ENCODE measurements at places on chromosomes 3 and 15. TPM values are rescaled to one million over a fixed set of nuclear protein-coding genes. Genes with fewer than 3 reads are reported as not detected.
A peak's percentile ranks its signal among the peaks of the same experiment; 100 is the strongest.

- no peak for DNase-seq
Measured at GRCh38 chr15:93985176-93985575, 246.2 kb upstream of the MCTP2 start.

DNA sequence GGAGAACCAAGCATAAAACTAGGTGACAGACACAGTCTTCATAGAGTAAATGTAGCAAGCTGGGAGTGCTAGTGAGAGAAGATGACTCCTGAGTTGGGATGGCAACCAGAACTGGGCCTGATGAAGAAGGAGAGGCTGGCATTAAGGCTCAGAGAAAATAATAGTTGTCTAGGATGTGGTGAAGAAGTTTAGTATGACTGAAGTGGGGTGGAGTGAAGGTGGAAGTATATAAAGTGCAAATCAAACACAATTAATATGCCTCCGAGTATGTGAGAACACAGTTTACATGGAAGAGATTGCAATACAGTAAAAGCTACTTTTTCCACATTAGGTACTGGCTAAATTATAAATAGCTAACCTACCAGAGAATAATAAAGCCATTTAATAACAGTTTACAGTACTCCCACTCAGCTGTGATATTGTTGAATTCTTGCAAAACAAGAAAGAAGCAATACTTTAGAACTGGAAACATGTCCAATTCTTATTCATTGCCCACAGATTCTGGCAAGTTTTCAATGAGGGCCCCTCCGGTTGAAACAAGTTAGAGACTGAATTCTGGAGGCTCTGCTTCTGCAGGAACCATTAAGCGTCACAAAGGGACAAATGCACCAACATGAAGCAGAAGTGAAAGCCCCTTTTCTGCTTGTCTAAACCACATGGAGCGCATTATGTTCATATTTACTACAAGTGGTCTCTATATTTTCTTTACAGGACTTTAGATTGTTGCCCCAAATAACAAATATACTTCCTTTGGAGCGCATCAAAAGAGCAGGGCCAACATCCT is 243.7 kb downstream of the SLC9A9 start:
- DNase-seq = peak; percentile 46

GRCh38 chr3:154904328-154904727 is 175.8 kb upstream of the MME start:
- DNase-seq = no peak

- DNase-seq = no peak
Measured at GRCh38 chr15:34944936-34945335, 24.6 kb downstream of the AQR start.

- DNase-seq = no peak
Measured at GRCh38 chr3:135310317-135310716, 515.3 kb downstream of the EPHB1 start.

- no peak for DNase-seq
Measured at GRCh38 chr3:71119171-71119570, 464.4 kb downstream of the FOXP1 start.

- no peak for DNase-seq
Measured at GRCh38 chr3:184679056-184679816, 32.6 kb downstream of the MAGEF1 start.

DNA sequence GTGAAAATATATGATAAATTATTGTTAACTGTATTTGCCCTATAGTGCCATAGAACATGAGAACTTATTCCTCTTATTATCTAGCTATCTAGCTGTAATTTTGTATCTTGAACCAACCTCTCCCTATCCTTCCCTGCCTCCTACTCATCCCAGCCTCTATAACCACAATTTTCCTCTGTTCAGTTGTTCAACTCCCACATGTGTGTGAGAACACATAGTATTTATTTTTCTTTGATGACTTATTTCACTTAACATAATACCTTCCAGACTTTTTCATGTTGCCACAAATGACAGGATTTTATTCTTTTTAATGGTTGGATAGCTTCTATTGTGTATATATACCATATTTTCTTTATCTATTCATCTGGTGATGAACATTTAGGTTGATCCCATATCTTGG is 85.4 kb upstream of the SUCLG2 start:
- no peak for DNase-seq

- no peak for DNase-seq
Measured at GRCh38 chr3:46667061-46667621, 26.3 kb downstream of the ALS2CL start.

DNA sequence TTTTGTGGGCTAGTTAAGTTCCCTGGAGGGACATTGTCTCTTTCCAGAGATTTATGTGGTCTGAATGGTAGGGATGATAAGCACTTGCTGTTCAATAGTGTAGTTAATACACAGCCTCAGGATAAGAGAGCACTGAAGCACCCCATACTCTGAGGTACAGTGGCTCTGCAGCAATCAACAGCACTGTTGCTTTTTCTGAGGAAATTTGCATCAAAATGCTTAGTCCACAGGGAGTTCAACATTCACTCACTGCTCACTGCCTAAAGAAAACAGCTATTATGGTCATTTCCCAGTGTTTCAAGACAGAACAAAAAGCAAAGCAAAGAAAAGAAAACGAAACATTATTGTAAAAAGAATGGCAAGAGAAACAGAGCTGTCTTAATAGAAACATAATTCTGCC is 441.9 kb downstream of the PLOD2 start:
- DNase-seq = no peak

DNA sequence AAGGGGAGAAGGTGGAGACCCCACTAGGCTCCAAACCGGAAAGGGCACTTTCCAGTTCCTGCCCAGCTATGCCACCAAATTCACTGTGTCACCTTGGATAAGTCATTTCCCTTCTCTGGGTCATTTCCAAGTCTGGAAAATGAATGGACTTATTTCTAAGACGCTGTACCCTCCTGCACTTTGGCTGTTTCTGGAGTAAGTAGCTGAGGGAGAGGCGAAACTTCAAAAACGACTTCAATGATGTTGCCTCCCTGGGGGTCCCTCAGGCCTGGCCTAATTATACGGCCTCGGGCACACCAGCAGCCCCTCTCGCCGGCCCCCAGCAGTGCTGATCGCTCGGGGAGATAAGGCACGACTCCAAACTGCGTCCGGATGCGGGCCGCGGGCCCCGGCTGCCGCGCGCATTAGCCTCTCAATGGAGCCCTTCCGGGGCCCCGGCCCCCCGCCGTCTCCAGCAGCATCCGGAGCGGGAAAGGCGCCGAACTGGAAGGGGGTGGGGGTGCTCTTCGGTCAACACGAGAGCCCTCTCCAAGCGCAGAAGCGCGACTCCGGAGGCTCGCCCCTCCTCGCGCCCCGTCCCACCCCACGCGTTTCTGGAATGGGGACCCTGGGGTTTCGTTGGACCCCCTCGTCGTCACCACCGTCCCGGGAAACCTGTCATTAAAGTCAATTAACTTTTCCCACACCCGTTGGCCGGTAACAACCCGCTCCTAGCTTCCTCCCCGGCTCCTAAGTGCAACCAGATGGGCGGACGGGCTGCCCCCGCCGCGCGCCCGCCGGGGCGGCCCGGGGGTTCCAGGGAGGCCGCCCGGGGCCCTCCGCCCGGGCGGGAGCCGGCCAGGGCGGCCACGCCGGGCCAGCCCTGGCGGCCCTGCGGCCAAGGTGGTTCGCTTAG is 4.8 kb downstream of the HES1 start:
- no peak for DNase-seq

DNA sequence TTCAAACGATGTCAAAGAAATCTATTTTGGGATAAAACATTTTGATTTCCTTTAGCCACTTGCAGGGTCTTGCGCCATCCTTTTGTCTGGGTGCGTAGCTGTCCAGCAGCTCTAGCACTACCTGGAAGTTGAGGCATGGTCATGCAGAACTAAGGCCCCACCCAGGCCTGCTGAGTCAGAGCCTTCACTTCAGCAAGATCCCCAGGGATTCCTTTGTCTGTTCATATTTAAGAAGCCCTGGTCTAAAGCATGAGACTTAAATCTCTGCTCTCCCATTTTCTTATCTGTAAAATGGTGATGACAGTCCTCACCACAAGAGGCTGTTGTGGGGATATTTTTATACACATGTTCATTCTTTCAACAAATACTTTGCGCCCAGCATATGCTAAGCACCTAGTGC is 99.0 kb upstream of the CTDSPL start:
- DNase-seq = no peak

- no peak for DNase-seq
Measured at GRCh38 chr3:150521463-150521862, 24.8 kb downstream of the SERP1 start.

Gene XCR1
- not detected for polyA plus RNA-seq

Gene SLC26A6
- 1.3 TPM for polyA plus RNA-seq

Gene RLBP1
- polyA plus RNA-seq = not detected

Gene AHSG
- polyA plus RNA-seq = not detected

Gene SPATA12
- not detected for polyA plus RNA-seq

Gene CTXN2
- polyA plus RNA-seq = not detected

Gene HLTF
- 21.8 TPM for polyA plus RNA-seq

Gene KLHL24
- 71.0 TPM for polyA plus RNA-seq

Gene PLCL2
- 70.9 TPM for polyA plus RNA-seq

Gene DAZL
- 2.3 TPM for polyA plus RNA-seq
